ELF-1 (cell line): ENCODE measurements at places on chromosomes 2 and 18.
A peak's percentile ranks its signal among the peaks of the same experiment; 100 is the strongest.

DNA sequence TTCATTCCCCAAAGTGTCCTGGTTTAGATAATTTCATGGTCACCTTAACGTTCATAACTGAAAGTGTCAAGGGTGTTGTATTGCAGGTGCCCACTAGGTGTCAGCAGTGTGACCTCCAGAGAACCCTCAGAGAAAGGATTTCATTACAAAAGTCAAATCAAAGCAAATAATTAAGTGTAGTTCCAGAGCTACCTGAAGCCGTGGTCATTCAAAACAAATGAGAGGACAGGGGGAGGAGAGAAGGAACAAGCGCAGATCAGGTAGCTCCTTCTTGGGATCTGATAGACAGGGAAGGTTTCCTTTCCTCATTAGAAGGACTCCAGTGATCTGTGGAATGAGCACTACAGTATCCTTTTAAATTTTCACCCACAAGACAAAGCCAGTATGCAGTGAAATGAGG lies at the start of gene SLC9A4:
SLC9A4 (plus strand) TSS at position 207 of the 400 bp plus-strand sequence. CDS start 534 bp downstream, outside the sequence.
- DNase-seq, result peak; percentile 37

GRCh38 chr18:58559427-58560186 lies 69.3 kb downstream of the ALPK2 start:
- DNase-seq, result no peak

DNA sequence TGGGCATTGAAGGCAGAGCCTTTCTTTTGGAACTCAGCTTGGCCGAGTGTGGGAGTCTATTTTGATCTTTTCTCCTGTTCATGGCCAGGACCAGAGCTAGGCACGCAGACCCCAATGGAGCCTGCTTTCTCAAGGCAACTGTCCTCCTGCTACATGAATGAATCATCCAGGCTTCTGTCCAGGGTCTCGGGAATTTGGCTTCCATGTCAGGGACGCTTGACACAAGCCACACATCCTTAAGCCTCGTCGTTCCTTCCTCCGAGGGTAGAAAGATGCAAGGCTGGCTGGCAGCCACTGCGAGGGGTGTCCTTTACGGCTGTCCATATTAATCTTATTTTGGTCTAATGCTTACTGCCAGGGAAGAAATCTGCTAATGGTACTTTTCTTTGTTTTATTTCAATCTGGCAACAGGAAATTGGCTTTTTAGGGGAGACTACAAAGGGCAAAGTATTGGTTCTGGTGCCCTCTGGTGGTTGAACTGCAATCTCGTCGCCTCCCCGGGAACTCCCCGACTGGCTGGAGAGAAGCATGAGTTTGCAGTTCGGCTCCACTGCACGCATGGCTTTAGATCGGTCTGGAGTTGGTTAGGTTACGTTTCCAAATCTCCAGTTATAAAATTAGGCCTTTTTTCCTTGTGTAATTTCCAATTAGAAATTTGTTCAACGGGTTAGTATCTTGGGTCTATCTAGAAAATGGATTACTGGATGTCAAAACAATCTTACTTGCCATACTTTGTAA lies 135.2 kb downstream of the ALPK2 start:
- peak; percentile 91 for DNase-seq

GRCh38 chr2:121316986-121317385 lies 32.0 kb upstream of the TFCP2L1 start:
- DNase-seq, result no peak

DNA sequence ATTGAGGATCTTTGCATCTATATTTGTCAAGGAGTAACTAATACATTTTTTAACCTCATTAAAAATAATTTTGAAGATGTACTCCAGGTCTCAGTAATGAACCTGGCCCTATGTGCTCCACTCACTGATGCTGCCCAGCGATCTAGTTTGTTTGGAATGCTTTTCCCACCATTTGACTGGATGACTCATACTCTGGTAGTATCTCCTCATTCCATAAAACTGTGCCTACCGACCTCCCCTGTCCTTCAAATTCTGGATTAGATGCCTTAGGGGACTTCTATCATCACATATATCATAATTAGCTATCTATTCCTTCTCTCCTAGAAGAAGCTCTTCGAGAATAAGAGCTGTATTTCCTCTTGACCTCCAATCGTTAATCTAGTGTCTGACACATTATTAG lies 83.8 kb downstream of the FAM117B start:
- no peak for DNase-seq

DNA sequence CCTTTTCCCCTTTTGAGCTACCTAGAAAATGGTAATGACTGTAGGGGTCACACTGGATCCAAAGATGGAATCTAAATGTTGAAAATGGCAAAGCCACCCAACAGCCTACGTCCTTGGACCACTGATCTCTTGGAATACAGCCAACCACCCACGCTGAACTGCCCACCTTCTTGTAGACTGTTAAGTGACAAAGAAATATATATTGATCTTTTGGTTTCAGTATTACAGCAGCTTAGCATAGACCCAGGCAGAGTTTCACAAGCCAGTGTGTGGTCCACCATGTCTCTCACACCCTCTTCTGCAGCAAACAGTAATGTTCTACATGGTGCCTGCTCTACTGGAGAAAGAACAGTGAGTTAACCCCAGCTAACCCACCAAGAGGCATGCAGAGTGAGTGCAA lies 20.2 kb downstream of the CACNB4 start:
- DNase-seq, result no peak

- DNase-seq, result no peak
These were observed 77.6 kb upstream of the CRIM1 start for GRCh38 chr2:36277881-36278523.

DNA sequence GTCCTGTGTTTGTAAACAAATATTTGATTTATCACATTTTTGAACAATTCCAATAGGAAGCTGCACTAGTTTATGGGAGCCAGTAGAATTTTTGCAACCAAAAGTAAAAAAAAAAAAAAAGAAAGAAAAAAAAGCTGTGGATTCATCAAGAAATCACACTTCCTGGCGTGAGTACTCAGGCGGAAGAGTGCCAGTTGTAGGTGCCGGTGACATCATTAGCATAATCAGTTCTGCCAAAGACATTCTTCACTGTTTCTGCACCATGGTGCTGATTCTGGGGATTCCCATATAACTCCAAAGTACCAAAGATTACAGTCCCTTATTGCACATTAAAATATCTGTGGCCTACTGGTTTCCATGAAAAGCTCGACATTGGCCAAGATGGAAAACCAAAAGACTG lies 32.8 kb downstream of the RAPGEF4 start:
- DNase-seq, result no peak

DNA sequence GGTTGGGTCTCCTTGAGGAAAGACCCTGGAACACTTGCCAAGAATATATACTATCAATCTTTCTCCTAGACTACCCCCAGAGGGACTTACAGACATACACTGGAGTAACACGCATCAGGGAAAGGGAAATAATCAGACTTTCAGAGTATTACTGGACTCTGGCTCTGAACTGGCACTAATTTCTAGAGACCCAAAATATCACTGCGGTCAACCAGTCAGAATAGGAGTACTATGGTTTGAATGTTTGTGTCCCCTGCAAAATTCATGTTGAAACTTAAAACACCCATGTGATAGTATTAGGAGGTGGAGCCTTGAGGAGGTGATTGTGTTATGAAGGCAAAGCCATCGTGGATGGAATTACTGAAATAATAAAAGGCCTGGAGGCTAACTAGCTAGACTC lies 323.7 kb downstream of the EN1 start:
- DNase-seq, result no peak

GRCh38 chr2:62071760-62072680 lies 123.9 kb upstream of the B3GNT2 start:
- no peak for DNase-seq

DNA sequence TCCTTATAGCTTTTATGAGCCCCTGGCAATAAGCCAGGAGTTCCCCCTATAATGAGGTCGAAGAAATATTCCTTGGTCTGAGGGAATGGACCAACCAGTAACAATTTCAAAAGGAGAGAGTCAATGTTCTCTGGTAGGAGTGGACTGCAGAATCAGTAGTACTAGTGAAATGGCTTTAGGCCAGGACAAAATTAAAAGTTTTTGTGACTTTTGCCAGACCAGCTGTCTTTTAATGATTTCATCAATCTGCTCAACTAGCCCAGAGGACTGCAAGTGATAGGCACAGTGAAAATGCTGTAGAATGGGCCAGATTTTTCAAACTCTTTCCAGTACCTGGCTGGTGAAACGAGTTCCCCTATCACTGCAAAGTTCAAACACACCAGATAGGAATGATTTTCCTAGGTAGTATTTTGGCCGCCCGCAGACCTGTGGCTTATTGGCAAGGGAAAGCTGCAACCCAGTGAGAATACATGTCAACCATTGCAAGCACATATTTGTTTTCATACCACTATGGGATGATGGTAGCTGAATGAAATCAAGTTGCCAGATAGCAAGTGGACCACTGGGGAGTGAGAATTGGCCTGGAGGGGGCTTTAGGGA lies 45.5 kb downstream of the CERS6 start:
- no peak for DNase-seq

DNA sequence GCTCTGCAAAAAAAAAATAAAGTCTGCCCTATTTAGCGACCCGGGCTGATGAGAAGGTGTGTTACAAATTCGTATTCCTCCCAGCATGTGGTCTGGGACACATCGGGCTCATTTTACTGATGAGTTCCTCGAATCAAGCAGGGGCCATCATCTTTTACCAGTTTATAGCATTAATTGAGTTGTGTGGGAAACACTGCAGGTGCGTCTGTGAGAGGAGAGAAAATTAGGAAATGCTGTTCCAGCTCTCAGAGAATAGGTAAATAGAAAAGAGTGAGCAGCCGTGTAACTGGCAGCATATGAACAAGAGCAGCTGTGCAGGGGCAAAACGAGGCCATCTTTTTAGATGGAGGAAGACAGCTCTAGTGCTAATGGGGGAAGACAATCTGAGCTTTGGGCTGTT lies 216.7 kb downstream of the SETBP1 start:
- DNase-seq, result no peak

DNA sequence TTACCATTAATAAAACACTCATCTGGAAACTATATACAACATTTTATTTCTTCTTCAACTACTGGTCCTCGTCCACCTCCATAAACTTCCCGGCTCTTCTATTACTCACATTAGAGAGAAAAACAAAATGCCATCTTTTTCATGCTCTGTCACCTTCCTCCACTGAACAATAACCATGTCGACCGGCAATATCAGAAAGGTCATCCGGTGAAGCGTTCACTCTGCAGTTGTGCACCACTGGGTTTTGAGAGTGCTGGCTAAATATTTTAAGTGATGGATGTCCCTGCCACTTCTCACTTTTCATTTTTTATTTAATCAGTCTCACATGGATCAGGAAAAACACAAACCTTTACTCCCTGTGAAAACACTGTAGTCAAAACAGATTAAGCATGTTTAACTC lies 48.2 kb downstream of the SPP2 start:
- DNase-seq, result no peak

- DNase-seq, result no peak
These were observed 2.1 kb downstream of the UCN start for GRCh38 chr2:27306136-27306535.

DNA sequence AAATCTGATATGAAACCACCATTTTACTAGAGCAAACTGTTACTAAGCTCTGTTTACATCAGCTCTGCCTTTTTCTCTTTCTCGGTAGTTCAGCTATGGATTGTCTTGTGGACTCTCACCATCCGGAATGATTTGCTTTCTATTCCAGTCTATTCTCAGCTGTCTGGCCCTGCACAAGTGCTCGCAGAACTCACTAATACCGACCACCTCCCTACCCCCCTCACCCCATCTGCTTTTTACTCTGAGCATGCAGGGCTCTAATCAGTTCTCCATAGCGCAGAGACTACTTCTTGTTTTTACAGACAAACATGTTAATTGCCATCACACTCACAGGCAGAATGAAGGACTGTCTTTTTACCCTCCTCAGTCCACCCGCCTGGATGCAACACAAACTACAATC lies 180.7 kb upstream of the POU3F3 start:
- no peak for DNase-seq

DNA sequence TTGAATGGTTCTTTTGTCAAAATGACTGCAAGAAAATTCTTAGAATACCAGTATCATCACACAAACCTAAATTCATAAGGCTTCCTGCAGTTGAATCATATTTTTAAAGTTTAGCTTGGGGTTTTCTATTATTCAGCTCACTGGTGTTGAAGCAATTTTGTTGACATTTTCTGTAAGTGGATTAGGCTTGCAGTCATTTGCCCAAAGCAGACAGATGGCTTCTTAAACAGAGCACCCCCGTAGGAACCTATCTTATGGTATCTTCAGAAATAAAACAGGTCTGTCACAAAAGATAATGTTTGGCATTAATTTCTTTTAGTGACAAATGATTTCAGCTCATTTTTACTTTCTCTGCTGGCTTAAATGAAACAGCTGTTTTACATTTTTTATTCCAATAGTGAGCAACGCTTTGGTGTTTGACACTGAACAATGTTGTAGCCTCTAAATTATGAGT lies 331.1 kb downstream of the PLCL1 start:
- no peak for DNase-seq

DNA sequence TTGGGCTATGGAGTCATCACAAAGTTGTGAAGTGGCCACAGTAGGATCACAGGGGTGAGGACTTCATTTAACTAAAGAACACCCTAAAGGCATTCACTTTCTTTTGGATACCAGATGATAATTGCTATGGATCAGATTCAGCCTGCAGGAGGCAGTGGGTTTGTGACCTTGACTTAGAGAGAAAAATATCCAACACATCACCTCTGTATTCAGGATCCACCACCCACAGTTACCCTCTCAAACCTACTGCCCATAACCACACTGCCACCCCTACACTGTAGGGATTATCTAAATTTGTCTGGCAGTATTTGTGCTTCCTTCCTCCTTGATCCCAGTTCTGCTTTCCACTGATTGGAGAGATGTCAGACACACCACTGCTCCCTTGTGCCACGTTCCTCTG lies 269.4 kb downstream of the MYCN start:
- no peak for DNase-seq

- no peak for DNase-seq
These were observed 86.6 kb upstream of the TMEM247 start for GRCh38 chr2:46392561-46393346.

- DNase-seq, result no peak
These were observed 83.8 kb downstream of the DOCK10 start for GRCh38 chr2:224958462-224958857.

DNA sequence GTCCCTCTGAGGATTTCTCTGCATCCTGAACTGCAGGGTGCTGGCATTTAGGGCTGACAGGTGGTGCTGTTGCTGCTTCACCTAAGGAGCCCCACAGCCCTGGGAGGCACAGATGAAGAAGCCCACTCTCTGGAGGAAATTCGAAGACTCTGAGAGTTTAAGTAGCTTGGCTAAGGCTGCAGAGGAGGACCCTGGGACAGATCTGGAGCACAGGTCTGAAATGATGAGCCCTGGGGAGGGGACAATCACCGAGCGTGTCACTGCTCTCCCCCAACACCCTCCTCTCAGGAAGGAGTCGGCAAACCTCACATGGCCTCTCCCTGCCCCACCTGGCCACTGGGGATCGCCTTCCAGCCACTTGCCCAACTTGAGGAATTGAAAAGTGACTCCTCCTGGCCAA lies 18.6 kb downstream of the CYP27C1 start:
- DNase-seq, result peak; percentile 41

DNA sequence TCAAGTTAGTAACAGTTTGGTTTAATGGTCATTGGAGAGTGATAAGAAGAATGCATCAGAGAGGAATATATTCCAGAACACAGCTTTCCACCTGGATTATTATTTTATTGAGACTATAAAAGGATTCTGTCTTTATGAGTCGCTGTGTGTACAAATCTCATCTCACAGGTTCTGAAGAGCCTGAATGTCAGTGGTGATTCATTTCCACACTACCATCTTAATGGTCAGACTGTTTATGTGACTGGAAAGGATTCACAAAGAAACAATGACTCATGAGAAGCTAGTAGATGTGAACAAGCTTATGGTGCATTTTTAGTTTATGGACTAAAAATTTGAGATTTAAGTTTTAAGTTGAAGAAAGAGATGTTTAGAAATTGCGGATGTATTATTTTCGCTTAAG lies 685.4 kb upstream of the NRXN1 start:
- DNase-seq, result no peak
